ENCODE measurements at places on chromosomes 16 and 17. TPM values are rescaled to one million over a fixed set of nuclear protein-coding genes. Genes with fewer than 3 reads are reported as not detected.

The KRTAP9-1 gene
- total RNA-seq, result not detected

The GGT6 gene
- total RNA-seq, result not detected

DNA sequence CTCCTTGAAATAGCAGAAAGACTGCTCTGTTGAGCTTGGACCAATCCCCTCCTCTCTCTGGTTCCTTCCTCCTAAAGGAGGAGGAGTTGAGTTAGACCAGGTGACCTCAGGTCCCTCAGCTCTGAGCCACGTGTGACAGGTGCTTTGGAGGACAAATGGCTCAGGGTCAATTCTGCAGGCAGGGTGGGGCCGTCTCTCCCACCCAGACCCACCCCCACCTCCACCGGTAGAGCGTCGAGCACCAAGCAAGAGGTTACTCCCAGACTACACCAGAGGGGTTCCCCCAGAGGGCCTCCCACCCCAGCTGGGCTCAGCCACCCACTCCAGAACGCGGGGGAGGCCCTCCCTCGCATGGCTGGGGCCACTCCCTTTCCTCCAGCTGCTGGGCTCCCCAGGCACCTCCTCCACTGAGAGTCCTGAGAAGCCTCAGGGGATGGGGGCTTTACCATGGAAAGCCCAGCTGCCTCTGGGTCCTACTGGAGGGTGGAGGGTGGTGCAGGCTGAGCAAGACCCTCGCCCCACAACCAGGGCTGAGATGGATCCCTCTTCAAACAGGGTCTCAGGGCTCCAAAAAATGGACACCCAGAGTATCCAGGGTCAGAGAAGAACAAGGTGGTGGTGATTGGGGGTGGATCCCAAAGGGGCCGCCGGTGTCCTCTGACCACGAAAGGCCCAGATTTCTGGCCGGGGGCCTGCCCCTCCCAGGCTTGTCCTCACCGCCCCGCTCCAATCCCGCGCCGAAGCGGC is 7.6 kb downstream of the MYO1C start:
- H3K4me1 ChIP-seq, result peaks cover 4% of the 10 kb centered on the region
- H3K36me3 ChIP-seq, result peaks cover 26% of the 10 kb centered on the region
- no peaks in the 10 kb centered on the region for H3K27me3 ChIP-seq
- peak; percentile 93 for DNase-seq
- H3K27ac ChIP-seq, result no peak overlapping the region
- peak overlapping the region; percentile 78 for H3K4me3 ChIP-seq

GRCh38 chr17:42009170-42009569 is 8.1 kb downstream of the DNAJC7 start:
- no peak overlapping the region for H3K4me3 ChIP-seq
- no peaks in the 10 kb centered on the region for H3K27me3 ChIP-seq
- DNase-seq, result peak; percentile 70
- no peaks in the 10 kb centered on the region for H3K4me1 ChIP-seq
